ENCODE measurements at places on chromosomes 16 and 17.

DNA sequence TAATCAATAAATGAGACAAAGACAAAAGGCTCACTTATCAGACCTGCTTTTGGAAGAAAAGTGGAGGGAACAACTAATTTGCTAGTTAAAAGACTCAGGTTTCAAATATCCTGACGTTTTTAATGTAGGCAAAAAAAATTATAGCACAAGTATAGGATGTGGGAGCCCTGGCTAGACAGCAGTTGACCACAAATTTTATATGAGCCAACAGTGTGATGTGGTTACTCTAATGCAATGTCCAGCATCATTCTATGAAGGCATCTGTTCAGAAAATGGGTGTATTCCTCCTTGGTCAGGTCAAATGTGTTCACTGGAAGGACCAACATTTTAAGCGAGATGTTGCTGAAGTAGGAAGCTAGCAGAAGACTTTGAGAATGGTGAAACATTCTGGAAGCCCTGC lies 237.4 kb downstream of the MAP2K6 start:
- no peak for DNase-seq

DNA sequence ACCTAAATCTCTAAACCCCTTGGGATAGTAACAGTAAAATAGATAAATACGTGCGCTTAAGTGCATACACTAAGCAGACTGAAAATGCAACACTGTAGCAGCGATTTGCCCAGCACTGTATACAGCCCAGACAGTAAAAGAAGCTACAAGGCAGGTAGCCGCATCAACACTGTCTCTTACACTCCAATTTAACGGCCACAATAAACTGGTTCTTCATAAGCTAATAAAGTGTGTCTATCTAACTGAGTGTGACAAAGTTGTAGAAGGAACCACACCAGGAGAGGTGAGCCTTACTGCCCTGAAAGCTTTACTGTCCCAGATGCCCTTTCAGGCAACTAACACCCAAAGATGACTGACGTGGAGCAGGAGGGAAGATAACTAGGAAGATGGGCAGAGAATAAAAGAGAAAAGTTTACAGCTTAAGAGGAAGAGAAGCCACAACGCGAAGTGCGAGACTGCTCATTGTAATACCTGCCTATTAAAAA lies 847 bp downstream of the ZDHHC7 start:
- no peak for DNase-seq

- no peak for DNase-seq
Observed at GRCh38 chr17:2549392-2550211, 37.9 kb upstream of the METTL16 start.

DNA sequence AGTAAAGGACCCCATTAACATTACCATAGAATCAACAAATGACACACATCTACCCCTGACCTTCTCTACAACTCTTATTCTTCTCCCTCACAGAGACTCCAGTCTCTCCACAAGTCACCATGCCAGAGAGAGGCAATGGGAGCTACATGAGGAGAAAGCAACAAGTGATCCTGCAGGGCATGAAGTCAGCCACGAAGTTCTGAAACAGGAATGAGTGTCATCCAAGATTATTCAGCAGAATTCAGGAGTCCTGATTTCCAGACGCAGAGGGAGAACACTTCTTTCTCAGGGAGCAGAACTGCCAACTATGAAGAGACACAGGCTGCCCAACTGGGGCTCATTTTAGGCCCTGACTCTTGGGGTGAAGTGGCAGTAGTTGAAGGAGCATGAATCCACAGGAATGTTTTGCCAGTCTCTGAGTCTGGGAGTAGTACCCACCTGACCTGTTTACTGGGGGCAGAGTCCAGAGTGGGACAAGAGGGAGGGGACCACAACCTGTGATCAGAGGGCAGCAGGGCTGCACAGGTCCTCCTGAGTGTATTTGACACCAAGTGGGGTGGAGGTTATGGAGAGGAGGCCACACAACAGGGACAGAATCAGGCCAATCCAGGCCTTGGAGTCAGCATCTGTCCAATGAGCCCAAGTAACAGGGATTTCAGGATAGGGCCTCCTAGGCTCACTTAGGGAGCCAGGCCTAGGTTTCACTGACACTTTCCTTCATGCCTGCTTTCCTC lies 2.4 kb upstream of the MTMR4 start:
- no peak for DNase-seq

DNA sequence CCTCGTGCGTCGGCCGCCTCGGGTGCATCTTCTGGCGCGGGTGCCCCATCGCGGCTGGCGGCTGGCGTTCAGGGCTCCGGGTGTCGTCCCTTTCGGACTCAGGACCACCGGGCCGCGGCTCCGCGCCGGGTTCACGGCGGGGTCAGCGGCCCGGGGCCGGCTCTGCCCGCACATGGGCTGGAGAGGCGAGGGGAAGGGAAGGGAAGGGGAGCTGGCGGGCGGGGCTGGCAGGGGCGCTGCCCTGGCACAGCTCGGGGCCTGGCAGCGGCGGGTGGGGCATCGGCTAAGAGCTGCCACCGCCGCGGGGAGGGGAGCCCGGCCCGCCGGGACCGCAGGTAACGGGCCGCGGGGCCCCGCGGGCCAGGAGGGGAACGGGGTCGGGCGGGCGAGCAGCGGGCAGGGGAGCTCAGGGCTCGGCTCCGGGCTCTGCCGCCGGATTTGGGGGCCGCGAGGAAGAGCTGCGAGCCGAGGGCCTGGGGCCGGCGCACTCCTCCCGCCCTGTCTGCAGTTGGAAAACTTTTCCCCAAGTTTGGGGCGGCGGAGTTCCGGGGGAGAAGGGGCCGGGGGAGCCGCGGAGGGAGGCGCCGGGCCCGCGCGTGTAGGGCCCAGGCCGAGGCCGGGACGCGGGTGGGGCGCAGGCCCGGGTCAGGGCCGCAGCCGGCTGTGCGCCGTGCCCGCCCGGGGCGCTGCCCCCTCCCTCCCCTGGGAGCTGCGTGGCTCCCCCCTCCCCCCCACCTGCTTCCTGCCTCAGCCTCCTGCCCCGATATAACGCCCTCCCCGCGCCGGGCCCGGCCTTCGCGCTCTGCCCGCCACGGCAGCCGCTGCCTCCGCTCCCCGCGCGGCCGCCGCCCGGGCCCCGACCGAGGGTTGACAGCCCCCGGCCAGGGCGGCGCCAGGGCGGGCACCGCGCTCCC lies 646 bp downstream of the HIC1 start:
- DNase-seq: no peak

- DNase-seq: no peak
Observed at GRCh38 chr16:89368604-89369249, 121.6 kb downstream of the ANKRD11 start.

GRCh38 chr17:80786887-80787286 lies 204.8 kb upstream of the CHMP6 start:
- no peak for DNase-seq

GRCh38 chr17:52762147-52762793 lies 603.8 kb upstream of the CA10 start:
- DNase-seq: no peak

- no peak for DNase-seq
Observed at GRCh38 chr17:77294761-77295160, 154.0 kb downstream of the SEC14L1 start.

- DNase-seq: no peak
Observed at GRCh38 chr17:83100853-83101391, 21.5 kb downstream of the METRNL start.

- DNase-seq: no peak
Observed at GRCh38 chr16:86651823-86652222, 73.5 kb downstream of the FOXL1 start.

DNA sequence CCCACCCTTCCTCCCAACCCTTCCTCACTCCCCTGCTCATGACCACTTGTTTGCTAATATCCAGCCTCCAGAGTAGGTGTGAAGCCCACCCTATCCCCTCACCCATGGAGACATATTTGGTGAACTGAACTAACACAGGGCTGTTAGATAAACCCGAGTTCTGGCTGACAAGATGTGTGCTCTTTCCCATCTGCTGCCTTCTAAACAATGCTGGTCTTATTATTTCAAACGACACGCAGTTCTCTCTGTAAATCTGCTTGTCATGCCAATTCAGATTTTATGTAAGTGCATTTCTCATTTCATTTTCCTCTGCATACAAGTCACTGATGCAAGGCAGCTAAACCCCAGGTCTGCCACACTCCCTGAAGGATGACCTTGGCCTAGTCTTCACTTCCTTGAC lies 343.0 kb upstream of the CDH5 start:
- DNase-seq: no peak

DNA sequence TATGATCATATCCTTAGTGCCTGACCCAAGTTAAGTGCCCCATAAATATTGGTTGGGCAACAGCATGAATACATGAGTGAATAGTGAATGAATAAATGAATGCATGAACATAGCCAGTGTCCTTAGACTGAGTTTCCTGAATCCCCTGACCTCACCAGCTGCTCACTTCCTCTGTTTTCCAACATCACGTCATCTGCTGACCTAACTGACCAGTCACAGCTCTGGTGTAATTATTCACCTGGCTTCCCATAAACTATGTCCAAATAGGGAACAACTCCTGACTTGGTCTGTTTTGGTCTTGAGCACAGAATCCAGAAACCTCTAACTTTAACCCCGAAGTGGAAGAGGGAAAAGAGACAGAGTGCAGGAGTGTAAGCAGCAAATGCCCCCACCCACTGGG lies 83.4 kb downstream of the ASIC2 start:
- DNase-seq: no peak

DNA sequence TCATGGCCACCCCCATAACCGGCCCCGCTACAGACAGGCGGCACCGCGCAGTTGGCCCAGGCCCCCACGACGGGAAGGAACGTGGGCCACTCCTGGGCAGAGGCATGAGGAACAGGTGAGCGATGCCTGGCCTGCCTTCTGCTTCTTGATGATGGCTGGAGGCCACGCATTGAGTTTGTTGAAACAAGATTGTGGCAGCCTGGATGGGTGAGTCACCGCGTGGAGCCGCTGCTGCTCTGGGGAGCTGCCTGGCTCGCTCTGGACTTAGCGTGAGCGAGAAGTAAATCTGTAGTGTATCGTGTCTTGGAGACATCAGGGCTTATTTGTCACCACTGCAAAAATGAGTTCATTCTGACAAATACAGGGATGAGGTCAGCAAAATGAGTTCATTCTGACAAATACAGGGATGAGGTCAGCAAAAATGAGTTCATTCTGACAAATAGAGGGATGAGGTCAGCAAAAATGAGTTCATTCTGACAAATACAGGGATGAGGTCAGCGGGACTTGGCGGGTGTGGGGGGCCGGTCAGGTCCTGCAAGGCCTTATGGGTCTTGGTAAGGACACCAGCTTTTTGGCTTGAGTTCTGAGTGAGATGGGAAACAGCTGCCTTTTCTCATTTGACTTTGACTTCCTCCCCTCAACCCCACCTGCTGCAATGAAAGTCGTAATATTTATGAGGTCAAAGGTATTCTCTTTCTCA lies 93.0 kb downstream of the SEC14L1 start:
- no peak for DNase-seq

GRCh38 chr16:65202461-65202860 lies 80.6 kb upstream of the CDH11 start:
- no peak for DNase-seq

DNA sequence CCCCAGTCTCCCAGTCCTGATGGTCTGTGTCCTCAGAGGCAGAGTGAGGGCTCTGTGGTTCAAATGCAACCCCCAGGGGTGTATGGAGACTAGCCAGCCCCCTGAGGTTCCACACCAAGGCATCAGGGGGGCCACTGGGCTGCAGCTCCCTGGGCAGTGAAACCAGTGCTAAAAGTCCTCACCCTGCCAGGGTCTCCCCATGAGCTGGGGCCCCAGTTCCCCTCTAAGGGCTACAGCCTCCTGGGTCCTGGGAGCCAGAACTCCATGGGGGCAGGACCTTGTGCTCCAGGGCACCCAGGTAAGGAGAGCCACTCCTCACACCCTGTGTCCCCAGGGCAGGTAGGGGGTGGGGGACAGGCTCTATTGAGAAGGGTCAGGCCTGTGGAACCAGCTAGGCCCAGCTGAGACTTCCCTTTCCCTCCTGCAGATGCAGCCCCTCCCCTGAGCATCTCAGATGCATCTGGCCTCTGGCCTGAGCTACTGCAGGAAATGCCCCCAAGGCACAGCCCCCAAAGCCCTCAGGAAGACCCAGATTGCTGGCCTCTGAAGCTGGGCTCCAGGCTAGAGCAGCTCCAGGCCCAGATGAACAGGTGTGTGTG lies 6.4 kb upstream of the DCAF7 start:
- DNase-seq: no peak

GRCh38 chr17:55735731-55736405 lies 13.2 kb upstream of the TMEM100 start:
- DNase-seq: no peak

GRCh38 chr16:27538528-27538927 lies 11.2 kb downstream of the GTF3C1 start:
- no peak for DNase-seq

- DNase-seq: no peak
Observed at GRCh38 chr17:2853283-2854142, 57.3 kb downstream of the RAP1GAP2 start.

- DNase-seq: no peak
Observed at GRCh38 chr16:50496990-50497389, 51.2 kb upstream of the NKD1 start.

GRCh38 chr16:88353691-88354090 lies 29.1 kb upstream of the ZNF469 start:
- DNase-seq: no peak

DNA sequence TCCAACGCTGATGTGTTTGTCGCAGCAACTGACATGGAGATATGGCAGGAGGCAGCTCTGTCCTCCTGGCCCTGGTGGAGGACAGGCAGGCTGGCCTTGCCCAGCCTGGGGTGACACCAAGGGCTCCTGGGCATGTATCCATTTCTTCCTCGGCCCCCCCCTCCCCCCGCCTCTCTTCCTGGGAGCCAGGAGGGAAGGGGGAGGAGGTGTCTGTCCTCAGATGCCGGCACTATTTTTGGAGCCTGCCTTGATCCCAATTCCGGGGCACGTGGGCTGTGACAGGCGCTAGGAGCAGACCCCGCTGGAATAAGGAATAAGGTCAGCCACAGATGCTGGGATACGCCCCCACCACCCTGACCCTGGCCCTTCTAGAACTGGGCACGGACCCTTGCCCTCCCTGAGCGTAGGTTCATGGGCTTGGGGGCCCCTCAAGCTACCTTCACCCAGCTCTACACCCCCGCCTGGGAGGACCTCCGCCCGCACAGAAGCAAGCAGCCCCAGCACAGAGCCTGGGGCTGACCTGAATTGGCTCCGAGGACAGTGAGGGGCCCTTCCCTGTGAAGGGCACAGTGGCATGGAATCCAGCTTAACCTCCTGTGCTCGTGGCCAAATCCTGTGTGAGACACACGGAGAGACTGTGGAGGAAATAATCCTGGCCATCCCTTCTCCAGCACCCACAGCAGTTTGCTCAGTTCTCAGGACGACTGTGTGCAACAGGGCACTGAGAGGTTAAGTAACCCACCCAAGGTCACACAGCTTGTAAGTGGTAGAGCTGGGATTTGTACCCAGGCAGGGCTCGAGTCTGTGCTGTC lies 24.1 kb downstream of the SEC14L5 start:
- DNase-seq: no peak

GRCh38 chr17:75295201-75296158 lies 6.2 kb upstream of the SLC25A19 start:
- no peak for DNase-seq

DNA sequence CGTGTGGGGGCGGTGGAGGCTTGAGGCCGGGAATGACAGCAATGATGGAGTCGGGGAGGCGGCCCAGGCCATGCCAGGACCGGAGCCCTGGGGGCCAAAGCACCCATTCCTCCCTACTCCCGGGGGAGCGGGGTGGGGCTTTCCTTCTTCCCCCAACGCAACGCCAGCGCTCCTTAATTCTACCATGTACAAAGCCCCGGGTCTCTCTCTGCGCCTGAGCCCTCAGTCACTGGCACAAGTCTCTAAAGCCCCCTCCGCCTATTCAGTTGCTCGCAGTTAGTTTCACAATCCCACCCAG lies 245 bp upstream of the RNF227 start:
- no peak for DNase-seq

GRCh38 chr17:73952480-73953205 lies 250.8 kb upstream of the RPL38 start:
- peak; percentile 13 for DNase-seq
